ENCODE measurements at places on chromosomes 2 and 18. TPM values are rescaled to one million over a fixed set of nuclear protein-coding genes. Genes with fewer than 3 reads are reported as not detected.

The ZNF516 gene
- total RNA-seq = 29.1 TPM

The ESPNL gene
- total RNA-seq = 9.8 TPM

The DSC2 gene
- not detected for total RNA-seq

The OSR1 gene
- total RNA-seq = 19.5 TPM

The RTP5 gene
- not detected for total RNA-seq

Measured in smooth muscle cell of trachea (primary cell).